MCF 10A (cell line): ENCODE measurements at places on chromosomes 7 and 10. TPM values are rescaled to one million over a fixed set of nuclear protein-coding genes. Genes with fewer than 3 reads are reported as not detected.

DNA sequence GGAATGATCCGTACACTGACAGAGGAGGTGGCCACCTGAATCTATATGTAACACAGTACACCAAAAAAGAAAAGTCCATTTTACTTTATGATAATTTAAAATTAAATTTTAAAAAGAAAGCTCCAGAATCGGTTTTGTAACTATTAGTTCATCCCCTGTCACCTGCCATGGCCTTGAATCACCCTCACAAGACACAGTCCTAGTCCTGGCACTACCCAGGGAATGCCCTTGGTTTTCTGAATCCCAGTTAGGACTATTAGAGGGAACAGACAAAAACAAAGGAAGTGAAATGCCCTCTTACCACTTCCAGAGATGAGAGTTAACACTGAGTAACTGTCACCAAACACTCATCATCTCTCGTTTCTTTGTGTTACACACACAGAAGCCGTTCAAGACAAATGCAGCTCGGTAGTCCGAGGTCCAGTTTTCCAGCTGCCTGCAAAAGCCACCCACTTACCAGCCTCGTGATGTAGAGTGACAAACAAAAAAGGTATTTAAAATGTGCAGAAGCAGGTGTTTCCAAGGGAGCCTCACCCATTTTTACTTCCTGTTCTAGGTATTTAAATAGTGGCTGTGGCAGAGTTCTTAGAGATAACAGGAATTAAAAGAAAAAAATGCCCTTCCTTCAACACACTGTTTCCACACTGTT, 6.1 kb downstream of the PTPRN2 start:
- peaks cover 20% of the 10 kb centered on the region for H3K4me1 ChIP-seq
- H3K4me3 ChIP-seq, result peak overlapping the region; percentile 23
- no peaks in the 10 kb centered on the region for H3K27me3 ChIP-seq
- no peak for DNase-seq
- H3K36me3 ChIP-seq, result no peaks in the 10 kb centered on the region

The ITGB8 gene
- total RNA-seq, result 25.0 and 38.1 TPM in 2 replicates

DNA sequence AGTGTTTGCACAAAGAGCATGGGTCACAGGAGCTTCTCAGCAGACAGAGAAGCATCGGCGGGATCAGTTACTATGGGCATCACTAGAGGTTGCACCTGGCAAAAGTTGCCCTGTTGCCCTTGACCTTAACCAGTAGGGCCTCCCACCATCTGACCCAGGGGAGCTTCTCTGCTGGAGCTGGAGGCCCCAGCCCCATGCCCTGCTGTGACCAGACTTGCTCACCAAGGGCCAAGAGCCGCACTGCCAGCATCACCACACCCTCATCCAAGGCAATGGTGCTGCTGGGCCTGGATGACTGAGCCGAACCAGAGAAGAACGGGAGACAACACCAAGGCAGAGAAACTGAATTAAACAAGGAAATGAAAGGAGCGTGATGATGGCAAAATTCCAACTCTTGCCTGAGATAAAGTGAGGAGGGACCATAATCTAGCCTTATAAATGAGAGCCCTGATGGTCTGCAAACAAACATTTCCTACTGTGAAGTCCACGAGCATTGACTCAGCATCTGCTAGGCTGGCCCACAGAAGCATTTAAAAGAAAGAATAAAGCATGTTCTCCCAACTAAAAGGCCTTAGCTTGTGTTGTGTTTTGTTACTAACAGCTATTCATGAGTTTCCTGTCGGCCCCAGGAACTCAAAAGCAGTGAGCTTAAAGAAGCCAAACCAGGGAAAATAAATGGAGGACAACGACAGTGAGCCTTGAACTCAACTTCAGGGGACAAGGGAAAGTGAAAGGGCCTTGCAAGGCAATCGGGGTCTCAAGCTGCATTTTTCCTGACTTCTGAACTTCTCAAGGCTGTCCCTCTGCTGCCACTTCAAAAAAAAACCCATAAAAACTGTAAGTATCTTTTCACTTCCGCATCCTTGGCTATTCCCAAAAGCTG, 60.4 kb downstream of the AFAP1L2 start:
- DNase-seq, result no peak
- H3K27me3 ChIP-seq, result no peaks in the 10 kb centered on the region
- H3K4me1 ChIP-seq, result no peaks in the 10 kb centered on the region
- no peak overlapping the region for H3K27ac ChIP-seq
- H3K36me3 ChIP-seq, result peaks cover 6% of the 10 kb centered on the region

The CPED1 gene
- not detected in 2 replicates for total RNA-seq

- H3K27me3 ChIP-seq, result no peaks in the 10 kb centered on the region
- no peaks in the 10 kb centered on the region for H3K36me3 ChIP-seq
- peaks cover 11% of the 10 kb centered on the region for H3K4me1 ChIP-seq
- no peak overlapping the region for H3K27ac ChIP-seq
- no peak overlapping the region for H3K4me3 ChIP-seq
- DNase-seq, result no peak
Observed at GRCh38 chr10:79052291-79053080, 16.3 kb upstream of the ZMIZ1 start.

DNA sequence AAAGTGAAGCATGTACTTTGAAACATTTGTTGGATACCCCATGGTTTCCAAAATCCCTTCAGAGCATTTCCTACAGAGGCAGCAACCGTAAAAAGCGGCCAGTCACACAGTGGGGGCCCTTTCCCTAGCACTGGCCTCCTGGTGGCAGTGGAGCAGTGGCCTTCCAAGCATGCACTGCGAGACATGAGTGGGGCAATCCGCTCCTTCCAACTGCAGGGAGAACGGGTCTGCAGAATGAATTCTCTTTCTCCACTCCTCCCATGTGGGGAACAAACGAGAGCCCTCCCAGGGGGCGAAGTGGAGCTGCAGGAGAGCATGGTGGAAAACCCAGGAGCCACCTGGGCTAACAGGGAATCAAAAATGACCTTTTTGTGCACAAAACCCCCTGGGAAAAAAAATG, 542.9 kb upstream of the GALNT17 start:
- H3K27me3 ChIP-seq, result no peaks in the 10 kb centered on the region
- H3K36me3 ChIP-seq, result no peaks in the 10 kb centered on the region
- no peaks in the 10 kb centered on the region for H3K4me1 ChIP-seq
- H3K27ac ChIP-seq, result no peak overlapping the region

The AMPH gene
- 0.63 and 0.81 TPM in 2 replicates for total RNA-seq

DNA sequence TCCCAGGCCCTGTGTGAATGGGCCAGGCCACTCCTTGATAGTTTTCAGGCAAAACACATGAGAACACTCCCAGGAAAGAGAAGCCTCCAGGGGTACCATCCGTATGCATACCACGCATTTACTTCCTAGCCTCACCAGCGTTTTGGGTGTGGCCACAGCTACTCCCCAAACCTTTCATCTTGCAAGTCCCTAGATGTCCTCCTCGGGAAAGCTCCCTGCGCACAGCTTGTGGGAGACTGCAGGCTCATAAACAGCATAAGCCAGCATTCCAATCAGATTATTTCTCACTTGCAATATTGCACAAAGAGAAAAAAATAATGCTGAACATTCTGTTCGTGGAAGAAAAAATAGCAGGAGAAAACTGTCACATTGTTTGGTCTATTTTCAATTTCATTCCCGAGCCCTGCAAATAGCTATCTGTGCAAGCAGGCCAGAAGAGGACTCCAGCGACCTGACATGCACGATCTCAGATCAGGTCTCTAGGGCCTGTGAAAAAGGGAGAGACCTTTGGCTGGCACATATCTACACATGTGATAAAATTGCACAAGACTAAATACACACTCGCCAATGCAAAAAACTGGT, 175.6 kb downstream of the PLXNA4 start:
- H3K27me3 ChIP-seq, result peaks cover 48% of the 10 kb centered on the region
- H3K4me3 ChIP-seq, result no peak overlapping the region
- no peaks in the 10 kb centered on the region for H3K4me1 ChIP-seq
- no peak overlapping the region for H3K27ac ChIP-seq
- no peaks in the 10 kb centered on the region for H3K36me3 ChIP-seq

The DUSP5 gene
- total RNA-seq, result 61.0 and 106 TPM in 2 replicates

DNA sequence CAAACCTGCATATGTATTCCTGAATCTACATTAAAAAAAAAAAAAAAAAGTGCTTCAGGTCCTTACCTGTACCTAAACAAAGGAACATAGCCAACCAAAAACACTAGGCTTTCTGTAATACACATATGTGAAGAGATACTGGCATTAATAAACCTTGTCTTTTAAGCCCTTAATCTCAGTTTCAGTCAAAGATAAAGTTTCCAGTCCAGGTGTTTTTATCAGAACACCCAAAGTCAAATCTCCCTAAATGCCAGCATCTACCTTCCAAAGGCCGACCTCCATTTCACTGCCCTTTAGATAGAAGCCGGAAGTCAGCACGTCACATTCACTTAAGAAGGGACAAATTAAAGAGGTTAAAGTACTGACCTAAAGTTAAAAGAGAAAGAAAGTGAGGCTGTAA, 79.8 kb upstream of the NEBL start:
- no peaks in the 10 kb centered on the region for H3K4me1 ChIP-seq
- H3K27ac ChIP-seq, result no peak overlapping the region
- no peaks in the 10 kb centered on the region for H3K27me3 ChIP-seq
- DNase-seq, result no peak

GRCh38 chr7:83451501-83452045, 197.4 kb downstream of the SEMA3E start:
- H3K27ac ChIP-seq, result no peak overlapping the region
- H3K36me3 ChIP-seq, result no peaks in the 10 kb centered on the region
- DNase-seq, result no peak
- H3K4me1 ChIP-seq, result no peaks in the 10 kb centered on the region

The CHST15 gene
- 32.8 and 38.8 TPM in 2 replicates for total RNA-seq

The BHLHA15 gene
- 3.2 and 6.0 TPM in 2 replicates for total RNA-seq

GRCh38 chr7:5694221-5694754, 87.2 kb downstream of the RNF216 start:
- peaks cover 48% of the 10 kb centered on the region for H3K4me1 ChIP-seq
- no peaks in the 10 kb centered on the region for H3K27me3 ChIP-seq
- peaks cover 18% of the 10 kb centered on the region for H3K36me3 ChIP-seq
- peak overlapping the region; percentile 97 for H3K27ac ChIP-seq
